ENCODE measurements at places on chromosomes 16 and 17.

- DNase-seq, result no peak
These were observed 211.7 kb upstream of the CDH5 start for GRCh38 chr16:66154801-66155200.

GRCh38 chr16:71562552-71562951, 14.3 kb downstream of the TAT start:
- DNase-seq, result no peak

GRCh38 chr17:41308918-41309359, at the start of gene KRTAP16-1:
TSS of gene KRTAP16-1 (minus strand) at chr17:41309309. CDS start at chr17:41309253, 56 bp downstream.
- DNase-seq, result no peak

GRCh38 chr17:17455173-17455572, 21.6 kb upstream of the MED9 start:
- DNase-seq, result no peak

DNA sequence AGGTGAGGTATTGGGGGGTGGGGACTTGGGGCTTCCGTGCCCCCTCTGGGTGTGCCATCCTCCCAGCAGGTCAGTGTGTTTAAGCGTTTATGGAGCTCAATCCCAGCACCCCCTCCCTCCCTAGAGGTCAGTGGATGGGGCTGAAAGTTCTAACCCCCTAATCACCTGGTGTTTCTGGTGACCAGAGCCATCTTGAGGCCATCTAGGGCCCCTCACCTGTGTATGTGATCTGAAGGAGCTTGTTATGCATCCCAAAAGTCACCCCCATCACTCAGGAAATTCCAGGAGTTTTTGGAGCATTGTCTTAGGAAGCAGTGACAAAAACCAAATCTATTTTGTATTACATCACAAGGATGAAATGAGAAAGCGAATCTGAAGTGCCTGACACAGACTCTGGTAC, 67.8 kb upstream of the NOL11 start:
- no peak for DNase-seq

DNA sequence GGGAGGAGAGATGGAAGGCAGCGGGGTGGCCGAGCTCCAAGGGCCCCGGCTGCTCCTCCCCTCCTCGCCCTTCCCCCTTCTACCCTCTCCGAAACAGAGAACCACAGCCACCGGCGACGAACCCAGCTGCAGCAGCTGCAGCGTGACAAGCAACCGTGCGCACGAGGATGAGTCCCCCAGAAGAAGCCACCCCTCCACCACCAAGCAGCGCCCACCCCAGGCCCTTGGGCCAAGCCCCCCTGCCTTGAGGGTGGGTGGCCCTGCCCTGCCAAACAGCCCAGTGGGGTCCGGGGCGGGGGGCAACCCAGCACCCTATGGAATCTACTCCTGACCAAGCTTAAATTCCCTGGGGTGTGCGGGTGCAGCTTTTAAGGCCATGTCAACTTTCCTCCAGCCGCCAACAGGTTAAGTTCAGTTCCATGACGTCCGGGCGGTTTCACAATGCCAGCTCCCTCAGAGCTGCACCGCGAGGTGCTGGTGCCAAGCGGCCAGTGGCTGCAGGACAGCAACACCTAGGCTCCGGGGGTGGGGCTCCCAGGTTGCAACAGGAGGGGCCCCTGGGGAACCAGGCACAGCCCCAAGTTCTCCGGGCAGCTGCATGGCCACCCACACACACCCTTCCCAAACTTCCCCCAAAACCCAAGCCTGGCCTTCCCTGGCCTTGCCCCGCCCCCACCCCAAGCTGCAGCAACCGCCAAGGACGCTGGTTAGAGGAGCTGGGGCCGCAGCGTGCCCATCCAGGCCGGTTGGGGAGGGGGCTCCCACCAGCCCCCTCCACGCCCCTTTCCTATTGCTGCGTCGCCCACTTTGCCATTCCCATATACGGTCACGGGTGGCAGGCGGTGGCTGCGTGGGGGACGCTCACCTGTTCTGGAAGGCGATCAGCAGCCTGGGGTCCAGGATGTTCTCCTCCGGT, 2.0 kb downstream of the CBX4 start:
- no peak for DNase-seq

GRCh38 chr17:75008373-75008772, 4.1 kb upstream of the MRPL58 start:
- no peak for DNase-seq

DNA sequence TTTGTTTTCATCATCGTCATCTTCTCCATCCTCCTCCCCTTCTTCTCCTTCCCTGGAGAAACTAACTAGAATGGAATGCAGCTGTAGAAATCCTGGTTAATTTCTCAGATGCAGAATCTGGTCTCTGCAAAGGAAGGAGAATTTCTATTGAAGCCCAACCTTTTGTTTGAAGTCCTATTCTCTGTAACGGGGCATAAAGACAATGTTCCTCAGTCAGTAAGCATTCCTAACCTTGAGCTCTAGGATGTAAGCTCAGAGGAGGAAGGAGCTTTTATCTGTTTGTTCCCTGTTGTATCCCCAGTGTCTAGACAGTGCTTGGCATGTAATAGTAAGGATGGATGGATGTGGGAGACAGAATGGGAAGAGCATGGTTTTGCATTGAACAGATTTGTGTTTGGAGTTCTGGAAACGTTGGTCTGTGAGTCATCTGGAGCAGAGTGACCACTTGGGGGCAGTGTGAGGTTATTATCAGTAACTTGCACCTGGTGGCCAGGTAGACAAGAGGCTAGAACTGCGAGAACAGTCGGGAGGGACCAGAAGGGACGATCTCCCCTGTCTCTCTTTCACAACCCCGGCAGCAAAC, 363.7 kb downstream of the SNX29 start:
- DNase-seq, result no peak

DNA sequence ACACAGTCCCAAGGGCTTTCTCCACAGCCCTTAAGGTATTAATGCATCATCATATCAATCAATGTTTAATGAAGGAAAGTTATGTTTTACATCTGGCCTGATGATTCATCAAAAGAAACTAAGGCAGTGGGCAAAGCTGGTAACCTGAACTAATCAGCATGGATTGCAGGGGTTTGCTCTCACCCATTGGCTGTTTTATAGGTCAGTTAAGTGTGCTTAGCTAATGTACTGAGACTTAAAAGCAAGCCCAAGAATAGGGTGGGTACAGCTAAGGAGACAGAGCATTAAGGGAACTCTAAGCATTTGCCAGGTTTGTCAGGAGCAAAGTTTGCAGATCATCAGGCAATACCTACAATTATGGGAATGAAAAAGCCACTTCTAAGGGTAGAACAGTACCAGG, 1247.6 kb downstream of the CDH8 start:
- DNase-seq, result no peak

DNA sequence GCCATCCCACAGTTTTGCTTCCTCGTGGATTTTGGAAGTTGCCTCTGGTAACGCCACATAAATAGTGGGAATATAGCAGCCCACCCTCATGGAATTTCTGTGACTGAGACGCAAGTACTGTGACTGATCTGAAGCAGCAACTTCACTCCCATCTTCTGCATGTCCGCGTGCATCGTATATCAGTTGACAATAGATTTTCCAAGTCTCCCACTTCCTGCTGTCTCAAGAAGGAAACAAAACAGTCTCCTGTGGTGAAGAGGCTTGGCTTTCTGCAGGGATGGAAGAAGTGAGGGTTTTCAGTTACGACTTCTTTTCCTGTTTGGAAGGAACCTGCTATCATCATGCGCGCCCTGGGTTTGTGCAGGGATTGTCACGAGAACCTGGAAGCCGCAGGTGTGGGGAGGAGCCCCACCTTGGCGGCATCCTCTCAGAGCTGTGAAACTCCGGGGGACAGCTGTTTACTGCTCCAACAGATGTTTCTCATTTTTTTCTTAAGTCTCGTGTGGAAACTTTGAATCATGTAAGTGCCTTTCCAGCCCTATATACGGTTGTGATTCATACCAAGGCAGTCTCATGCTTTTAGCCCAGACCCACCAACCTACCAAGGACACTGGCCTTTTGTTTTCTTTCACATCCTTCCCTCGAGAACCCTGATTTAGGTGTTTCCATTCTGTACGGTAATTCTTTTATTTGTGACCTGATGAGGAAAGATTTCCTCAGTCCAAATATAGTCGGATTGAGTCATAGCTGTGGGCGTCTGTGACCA, 57.5 kb downstream of the WIPI1 start:
- no peak for DNase-seq

DNA sequence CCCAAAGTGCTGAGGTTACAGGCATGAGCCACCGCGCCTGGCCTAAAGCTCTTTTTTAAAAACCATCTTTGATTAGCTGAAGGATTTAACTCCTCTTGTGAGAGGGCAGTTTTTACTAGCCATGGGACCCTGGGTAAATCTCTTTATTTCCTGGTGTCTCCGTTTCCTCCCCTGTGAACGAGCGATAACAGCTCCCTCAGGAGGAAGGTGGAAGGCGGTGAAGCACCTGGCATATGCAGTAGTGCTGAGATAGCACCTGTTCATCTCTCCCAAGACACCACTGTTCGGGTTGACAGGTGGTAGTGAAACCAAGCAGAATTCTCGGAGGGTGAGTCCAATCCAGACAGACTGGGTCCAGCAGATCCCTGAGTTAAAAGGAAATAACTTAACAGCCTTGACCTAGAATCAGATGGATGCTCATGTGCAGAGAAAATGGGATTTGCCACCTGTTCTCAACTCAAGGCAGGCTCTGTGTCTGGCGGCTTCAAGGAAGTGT, 86.2 kb downstream of the CRISPLD2 start:
- no peak for DNase-seq

DNA sequence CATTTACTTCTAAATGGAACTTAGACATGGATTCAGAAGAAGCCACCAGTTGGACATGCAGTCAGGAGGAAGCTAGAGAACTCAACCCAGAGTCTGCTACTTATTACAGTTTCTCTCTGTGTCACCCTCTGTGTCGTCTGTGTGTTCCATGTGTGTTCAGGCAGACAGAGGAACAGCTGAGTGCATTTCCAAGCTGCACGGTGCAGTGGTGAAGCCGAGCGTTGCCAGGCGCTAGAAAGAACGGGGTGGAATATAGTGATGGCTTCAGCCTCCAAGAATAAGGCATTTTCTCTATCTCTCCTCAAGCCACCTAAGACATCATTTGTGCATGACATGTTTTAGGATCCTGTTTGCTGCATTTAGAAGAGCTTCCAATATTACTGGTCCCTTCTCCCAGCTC, 101.1 kb upstream of the CCL2 start:
- no peak for DNase-seq

GRCh38 chr16:11857161-11857560, 5.8 kb upstream of the RSL1D1 start:
- no peak for DNase-seq

DNA sequence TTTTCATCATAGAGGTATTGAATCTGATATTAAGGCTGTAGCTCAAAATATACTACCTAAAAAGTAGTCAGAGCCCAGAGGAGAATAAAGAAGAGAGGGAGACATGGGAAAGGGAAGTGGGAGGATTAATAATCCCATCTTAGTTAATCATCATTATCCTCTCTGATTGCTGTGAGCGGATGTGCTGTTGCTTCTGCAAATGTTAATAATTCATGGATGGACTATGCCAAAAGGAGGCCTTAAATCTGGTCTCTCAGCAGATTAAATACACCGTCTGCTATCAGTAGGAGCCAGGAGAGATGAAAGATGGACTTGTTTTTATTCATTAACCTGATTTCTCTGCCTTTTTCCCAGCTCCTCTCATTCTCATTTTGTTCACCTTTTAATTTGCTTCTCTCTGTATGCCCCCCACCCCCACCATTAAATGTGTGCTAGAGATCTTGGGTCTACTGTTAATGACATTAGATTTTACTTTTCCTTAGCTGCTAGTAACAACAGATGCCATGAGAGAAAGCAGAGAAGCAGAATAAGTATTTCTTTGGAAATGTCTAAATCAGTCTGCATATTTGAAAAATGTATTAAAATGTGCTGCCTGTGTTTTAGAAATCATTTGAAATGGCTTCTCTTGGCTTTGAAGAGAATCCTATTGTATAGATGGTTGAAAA, 44.2 kb downstream of the NUP93 start:
- DNase-seq, result no peak

GRCh38 chr16:64362193-64362592, 759.7 kb downstream of the CDH11 start:
- DNase-seq, result no peak

DNA sequence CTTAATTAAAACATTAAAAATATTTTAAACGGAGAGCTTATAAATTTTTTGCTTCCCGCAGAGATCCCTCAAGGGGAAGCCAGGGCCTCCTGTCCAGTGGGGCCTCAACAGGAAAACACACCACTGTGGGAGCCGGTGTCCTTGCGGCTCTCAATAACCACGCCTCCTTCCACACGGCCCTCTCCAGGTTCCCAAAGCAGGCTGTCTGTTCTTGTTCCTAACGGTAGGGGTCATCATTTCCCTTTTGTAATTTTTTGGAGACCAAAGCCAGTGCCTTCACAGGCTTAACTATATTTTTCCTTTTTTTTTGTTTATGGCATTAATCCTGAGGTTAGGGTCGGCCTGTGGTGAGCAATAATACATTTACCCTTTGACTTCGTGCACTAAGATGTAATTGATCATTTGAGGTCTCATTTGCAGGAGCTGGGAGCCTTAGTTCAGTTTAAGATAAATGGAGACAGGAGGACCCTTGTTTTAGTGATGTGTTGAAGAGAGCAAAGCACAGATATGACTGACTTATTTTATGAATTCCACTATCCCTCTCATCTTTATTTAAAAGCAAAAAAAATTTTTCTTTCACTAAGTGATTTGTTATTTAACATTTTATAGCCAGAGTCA, 77.5 kb upstream of the N4BP1 start:
- no peak for DNase-seq

DNA sequence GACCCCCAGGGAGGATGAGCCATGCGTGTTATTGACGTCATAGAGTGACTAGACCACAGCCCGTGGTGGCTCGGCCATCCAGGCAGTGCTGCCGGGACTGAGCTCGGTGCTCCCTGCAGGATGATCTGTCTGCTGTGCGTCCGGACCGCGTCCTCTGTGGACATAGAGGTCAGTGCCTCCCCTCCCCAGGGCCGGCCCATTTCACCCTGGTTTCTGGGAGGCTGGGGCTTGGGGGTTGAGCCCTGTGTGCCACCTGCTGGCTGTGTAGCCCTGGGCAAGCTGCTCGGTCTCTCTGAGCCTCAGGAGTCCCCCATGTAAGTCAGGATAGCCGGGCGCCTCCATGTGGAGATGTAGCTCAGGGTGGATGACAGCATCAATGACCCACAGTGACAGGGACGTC, 8.3 kb downstream of the TSC2 start:
- no peak for DNase-seq

DNA sequence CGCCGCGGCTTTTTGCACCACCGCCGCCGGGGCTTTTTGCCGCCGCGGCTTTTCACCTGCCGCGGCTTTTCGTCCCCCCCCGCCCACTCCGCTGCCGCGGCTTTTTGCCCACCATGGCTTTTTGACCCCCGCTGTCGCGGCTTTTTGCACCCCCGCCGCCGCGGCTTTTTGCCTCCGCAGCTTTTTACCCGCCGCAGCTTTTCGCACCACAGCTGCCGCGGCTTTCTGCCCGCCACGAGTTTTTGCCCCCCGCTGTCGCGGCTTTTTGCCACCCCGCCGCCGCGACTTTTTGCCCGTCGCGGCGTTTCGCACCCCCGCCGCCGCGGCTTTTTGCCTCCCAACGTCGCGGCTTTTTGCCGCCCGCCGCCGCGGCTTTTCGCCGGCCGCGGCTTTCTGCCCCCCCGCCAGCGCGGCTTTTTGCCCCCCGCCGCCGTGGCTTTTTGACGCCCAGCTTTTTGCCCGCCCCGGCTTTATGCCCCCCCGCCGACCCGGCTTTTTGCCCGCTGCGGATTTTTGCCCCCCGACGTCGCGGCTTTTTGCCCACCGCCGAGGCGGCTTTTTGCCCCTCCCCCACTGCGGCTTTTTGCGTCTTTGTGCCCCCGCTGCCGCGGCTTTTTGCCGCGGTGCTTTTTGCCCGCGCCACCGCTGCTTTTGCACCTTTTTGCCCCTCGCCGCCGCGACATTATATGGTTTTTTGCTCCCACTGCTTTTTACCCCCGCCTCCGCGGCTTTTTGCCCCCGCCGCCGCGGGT, 1343.6 kb downstream of the TP53TG3F start:
- no peak for DNase-seq

Data from anterior cingulate cortex (tissue), 58 donors.